ENCODE measurements at places on chromosomes 16 and 17.

GRCh38 chr17:42180922-42181850, at the start of gene KCNH4:
Gene KCNH4, minus strand, starts transcription at chr17:42181142. Its CDS starts 197 bp downstream, at chr17:42180945.
- DNase-seq = peak; percentile 86

- DNase-seq = no peak
Observed at GRCh38 chr16:89741342-89742014, 20.1 kb downstream of the ZNF276 start.

DNA sequence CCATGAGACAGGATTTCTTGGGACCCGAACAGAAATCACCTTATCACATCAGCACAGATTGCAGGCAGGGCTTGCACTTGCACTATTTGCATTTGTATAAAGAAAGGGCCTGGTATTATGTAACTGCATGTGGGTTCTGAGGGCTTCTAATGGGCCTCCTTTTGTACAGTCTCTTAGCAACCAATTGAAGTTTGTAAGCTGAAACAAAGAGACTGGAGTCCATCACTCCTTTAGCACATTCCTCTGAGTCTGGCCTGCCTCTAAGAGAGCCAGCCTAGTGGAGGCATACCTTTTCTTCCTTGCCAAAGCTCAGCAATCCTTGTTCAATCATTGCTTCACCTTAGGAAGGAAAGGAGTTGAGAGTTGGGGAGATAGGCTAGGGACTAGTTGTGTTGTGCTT, 387.1 kb downstream of the XYLT1 start:
- DNase-seq = no peak

- DNase-seq = no peak
Observed at GRCh38 chr17:51842763-51843162, 315.8 kb downstream of the CA10 start.
